Suppressor macrophage (primary cell): ENCODE measurements at places on chromosomes 5 and 9.

- DNase-seq = peak; percentile 83
Observed at GRCh38 chr9:136694163-136694871, 7.1 kb upstream of the AGPAT2 start.

DNA sequence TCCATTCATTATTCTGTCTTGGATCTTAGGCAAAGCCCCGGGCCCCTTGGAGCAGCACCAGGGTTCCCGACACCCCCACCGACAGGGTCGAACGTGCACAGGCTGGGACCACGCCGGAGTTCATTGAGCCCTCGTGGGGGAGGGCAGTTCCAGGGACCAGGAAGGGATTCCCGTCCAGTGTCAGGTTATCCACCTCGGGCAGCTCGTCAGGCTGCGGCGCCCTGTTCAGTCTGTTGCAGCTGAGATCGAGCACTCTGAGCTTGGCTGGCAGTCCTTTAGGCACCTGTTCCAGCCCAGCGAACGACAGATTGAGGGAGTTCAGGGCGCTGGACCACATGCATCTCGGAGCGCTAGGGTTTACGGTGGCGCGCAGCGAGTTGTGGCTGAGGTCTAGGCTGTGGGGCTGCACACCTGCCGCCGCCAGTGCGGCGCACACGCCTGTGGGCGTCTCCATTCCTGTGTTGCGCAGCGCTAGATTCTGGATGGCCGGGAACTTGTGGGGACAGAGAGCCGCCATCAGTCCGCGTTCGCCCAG, 1.1 kb downstream of the CD14 start:
- peak; percentile 34 for DNase-seq

GRCh38 chr9:135883410-135884089, 23.8 kb downstream of the CAMSAP1 start:
- no peak for DNase-seq

DNA sequence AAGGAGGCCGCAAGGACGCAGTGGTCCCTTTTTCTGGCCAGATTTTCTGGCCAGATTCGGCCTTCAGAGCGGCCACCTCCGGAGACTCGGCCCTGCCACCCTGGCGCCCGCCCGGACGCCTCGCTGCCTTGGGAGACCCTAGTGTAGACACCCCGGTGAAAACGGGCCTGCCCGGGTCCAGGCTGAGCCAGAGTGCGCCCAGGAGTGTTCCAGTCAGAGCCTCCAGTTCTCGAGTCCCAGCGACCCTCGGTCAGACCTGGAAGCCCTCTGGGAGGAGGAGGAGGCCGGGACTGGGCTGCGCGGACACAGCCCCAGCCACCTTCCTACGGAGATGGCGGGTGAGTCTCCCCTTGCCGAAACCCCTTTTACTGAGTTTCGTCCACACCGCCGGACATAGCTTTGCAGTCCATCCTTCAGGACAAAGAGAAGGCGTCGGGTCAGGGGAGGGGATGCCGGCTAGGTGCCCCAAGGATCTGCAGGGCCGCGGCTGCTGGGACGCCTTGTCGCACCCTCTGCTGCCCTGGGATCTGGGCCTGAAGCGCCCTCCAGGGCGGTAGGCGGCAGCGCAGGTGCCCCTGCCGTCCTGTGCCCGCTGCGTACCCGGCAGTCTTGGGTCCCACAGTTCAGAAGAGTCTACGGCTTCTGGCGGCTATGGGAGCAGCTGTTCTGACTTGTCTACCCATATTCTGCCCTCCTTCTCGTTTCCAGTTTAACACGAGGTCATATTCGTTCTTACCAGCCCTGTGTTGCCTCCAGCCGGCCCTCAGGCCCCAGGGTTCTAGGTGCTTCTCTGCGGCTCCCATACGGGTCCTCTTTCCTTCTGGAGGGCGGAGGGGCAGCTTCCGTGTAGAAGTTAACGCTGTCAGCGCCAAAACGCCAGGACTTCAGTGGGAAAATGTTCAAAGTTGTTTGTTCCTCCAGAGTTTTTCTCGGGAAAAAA, 1771.7 kb upstream of the CDH9 start:
- DNase-seq = no peak

- DNase-seq = no peak
Observed at GRCh38 chr5:128493657-128494329, 44.3 kb downstream of the FBN2 start.

DNA sequence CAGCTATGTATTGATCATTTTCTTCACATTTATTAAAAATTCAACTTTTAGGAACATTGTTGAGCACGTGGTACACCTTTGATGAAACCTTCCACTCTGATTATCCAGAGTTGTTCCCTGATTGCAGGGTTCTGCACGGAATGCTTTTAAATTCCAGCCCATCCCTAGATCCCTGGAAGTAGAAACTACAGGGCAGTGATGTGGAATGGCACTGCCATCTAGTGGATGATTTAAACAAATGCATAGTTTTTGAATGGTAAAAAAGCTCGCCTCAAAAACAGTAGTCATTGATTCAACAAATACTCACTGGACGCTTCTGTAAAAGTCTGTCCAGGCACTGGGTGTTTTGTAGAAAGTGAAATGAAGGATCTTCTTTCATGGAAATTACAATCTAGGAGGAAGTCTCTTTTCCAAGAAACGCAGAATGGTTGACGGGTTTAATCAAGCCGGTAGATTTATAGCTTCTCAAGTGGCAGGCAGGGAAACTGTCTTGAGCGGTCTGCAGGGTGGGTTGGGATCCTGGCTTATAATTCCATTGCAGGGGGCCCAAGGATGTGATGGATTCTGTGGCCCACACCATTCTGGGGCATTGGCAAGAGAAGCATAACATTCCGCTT, 118.4 kb downstream of the ARHGAP26 start:
- DNase-seq = peak; percentile 45
